ENCODE measurements at places on chromosomes 11 and 22.

DNA sequence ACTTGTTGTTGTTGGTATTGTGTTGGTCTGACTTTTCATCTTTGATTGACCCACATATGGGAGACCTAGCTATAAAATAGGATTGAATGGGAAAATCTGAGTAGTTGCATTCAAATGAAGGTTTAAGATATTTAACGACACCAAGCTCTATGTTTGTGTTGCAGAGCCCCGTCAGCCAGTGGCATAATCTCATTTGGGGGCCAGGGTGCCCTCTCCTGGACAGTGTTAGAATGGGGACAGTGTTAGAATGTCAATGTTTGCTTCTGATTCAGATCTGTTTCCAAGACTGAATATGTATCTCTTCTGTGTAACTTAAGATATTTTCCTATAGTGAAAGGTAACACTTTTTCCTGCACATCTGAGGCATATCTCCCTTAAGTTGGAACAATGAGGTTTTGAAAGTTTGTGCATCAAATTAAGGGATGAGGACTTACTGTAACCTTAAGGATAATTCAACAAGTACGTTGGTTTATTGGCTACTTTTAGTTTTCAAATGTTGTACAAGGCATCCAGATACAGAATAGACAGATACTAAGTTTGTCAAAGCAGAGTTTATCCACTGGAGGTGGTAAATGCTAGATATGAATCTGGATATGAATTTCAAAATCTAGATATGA, 5.3 kb upstream of the OR52M1 start:
- no peak for DNase-seq

- no peak for DNase-seq
Measured at GRCh38 chr11:130237282-130238006, 77.3 kb downstream of the ZBTB44 start.

DNA sequence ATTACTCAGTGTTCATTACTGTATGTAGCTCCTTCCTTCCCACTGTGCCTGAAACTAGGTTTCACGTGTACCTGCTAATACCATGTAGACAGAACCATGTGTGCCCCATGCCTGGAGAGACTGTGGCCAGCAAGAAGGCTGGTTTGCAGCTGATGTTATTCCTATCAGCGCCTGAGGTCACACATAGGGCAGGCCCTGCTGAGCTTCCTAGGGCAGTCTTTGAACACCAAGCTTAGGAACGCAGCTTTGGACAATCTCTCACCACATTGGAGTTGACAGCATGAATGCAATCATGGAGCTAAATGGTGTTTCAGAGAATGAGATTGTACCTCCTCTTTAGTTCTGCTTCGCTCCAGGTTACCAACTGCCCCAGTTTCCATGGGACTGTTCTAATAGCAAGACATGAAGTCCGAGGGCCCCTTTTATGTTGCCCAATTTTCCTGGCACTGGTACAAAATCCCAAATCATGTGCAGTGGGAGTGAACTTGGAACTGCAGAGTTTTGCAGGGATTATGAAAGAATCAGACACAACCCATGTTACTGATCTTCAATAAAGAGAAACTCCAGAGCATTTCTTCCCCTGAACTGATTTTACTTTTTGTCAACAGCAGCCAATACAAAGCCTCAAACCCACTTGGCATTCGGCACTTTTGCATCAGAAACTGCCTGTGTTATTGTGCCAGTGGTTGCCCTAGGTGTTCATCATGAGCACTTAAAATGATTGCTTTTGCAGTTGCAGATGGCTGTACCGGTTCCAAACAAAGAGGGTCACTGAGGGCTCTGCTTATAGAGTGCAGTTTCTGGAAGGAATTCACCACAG, 154.2 kb upstream of the TTC12 start:
- DNase-seq = no peak

DNA sequence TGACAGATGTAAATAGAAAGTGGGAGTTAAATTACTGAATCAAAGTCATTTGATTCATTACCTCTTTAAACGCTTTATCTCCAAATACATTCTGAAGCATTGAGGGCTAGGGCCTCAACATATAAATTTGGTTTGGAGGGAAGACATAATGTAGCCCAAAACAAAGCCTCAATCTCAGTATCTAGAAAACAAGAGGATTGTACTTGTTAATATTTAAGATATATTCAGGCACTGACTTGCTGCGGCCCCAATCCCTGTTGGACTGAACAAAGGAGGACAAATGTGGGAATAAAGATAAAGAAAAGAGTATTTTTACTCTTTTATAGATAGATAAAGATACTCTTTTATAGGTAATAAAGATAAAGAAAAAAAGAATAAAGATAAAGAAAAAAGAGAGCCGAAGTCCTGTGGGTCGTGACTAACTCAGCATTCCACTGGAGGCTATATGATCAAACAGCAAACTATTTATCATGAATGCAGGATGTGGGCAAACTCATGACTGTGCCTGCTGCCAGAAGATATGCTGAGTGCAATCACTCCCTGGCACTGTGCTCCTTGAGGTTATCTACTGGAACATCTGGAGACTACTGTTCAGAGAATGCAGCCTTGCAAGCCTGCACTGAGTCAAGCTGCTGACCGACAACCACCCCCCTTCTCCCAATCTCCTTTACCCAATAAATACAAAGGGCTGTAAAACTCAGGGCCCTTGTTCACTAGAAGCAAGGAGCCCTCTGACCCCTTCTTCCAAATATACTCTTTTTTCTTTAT, 6.9 kb downstream of the OR10V1 start:
- no peak for DNase-seq

GRCh38 chr22:45504373-45505341, 2.0 kb downstream of the FBLN1 start:
- no peak for DNase-seq

- DNase-seq = no peak
Measured at GRCh38 chr11:34250732-34251588, 106.8 kb downstream of the ABTB2 start.

- DNase-seq = no peak
Measured at GRCh38 chr11:101862391-101863233, 52.2 kb upstream of the CEP126 start.

DNA sequence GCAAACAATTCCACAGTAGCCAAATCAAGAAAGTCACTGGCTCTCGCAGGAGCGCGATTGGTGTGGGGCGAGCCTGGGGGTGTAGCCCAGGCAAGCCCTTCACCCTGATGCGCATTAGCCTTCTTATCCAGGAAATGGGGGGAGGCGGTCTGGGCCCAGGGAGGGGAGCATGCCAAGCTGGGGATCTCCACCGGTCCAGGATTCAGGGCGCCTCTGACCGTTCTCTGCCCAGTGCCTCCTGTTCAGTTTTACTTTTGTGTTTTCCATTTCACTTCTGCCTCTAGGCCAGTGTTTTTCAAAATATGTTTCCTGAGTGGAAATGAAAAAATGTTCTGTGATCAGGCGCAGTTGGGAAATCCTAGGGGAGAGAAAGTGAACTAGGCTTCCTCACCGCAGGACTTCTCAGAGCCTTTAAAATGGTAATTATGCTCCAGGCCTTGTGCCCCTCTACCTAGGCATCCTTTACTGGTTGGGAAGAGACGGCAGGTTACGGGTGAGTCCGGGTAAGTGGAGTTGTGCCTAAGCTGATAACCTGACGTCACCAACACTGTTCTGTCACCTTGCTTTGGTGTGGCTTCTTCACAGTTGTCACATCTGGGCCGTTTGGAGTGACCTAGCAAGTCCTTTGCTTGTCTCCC, 18.4 kb downstream of the LRP5 start:
- no peak for DNase-seq

DNA sequence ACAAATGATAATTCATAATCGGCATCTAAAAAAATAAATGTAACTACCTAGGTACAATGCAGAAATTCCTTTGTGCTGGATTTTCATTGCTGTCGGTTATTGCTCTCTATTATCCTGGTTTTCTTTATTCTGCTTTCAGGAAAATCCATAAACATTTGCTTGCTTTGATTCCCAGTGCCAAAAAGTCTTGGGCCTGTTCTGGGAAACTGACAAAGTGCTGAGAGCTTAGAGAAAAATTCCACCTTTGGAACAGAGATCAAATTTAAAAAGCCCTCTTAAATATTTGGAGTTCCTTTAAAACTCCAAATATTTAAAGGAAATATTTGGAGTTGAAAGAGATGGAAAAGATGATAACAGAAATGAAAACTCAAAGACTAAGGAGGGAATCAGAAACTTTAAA, 87.3 kb upstream of the ZBED5 start:
- no peak for DNase-seq

- no peak for DNase-seq
Measured at GRCh38 chr11:64716473-64717267, 6.3 kb downstream of the NRXN2 start.

- DNase-seq = no peak
Measured at GRCh38 chr11:11284481-11284880, 68.6 kb downstream of the CSNK2A3 start.

Measured in esophagus squamous epithelium (tissue), 5 donors.